Memory B cell (primary cell): ENCODE measurements at places on chromosomes 5 and 9.

GRCh38 chr9:76644171-76644570, 120.1 kb upstream of the PCA3 start:
- no peak for DNase-seq

DNA sequence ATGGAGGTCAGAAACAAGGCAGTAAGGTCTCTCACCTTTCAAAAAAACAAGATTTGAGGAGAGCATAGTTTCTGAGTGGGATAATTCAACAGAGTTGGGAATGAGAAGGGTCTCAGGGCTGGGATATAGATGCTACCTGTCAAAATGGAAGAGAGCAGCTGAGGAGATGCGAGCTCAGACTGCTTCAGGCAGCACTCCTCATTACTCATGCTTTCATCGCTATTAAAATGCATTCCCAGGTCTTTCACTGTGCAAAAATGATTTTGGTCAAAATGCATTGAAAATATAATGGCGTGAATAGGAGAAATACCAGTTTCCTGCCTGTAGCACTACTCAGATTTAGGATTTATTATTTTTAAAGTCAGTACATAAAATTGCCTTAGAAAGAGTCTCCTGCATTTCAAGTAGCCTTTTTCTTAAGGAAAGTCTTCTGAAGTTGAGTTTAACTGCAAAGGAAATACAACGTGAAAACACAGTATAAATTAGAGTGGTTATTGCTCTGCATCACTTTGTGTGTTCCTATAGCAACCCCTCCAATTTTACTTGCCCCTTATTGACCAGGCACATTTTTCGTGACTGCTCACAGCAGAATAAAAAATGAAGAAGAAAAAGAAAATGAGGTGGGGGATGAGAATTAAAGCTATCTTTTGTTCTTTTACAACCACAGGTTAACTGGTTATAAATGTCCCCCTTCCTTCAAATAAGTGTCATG, 724.8 kb upstream of the SEMA6A start:
- DNase-seq = no peak

DNA sequence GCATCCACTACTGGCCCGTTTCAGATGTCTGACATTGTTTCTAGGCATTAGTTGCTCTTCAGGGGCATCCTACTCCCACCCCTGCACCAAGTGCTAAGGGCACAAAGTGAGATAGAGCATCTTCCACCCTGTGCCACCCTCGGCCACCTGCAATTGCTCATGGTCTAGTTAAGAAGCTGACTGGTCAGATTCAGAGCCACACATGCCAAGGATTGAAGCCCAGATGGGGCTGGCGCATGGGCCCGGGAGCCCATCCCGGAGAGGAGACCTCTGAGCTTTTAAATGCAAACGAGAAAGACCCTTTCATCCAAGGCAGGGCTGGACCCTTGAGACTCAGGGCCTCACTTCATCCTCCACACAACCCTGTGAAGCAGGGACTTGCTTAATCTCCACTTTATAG, 28.5 kb downstream of the HRH2 start:
- no peak for DNase-seq

DNA sequence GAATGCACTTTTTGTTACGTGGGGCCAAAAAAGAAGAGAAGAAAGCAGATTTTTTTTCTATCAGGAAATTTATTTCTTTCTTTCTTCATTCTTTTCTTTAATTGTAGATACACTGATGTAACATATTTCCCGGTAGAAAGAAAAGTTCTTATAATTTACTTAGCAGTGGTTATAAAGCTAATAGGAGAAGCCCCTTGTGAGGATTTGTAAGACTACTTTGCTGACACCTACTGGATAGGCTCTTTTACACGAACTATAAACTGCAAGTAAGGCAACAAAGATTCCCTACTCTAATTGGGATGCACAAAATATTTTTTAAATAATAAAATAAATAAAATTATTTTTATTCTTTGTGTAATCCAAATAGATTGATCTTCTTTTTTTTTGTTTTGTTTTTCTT, 284.4 kb downstream of the DNAH5 start:
- DNase-seq = no peak

GRCh38 chr5:60010328-60010727, 116.8 kb upstream of the PDE4D start:
- DNase-seq = no peak

DNA sequence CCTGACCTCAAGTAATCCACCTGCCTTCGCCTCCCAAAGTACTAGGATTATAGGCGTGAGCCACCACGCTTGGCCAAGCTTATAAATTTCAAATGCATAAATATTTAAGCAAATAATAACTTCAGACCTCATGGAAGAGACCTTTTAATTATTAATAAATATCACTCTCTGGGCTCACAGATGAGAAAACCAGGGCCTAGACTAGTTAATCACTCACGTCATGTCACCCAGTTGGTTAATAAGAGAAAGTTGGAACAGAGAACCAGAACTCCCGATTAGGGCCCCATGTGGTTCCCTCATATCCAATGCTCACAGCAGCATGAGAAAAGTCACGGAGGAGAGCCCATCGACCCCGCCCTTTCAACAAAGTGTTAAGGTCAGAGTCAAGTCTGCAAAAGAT, 79.3 kb downstream of the EPB41L4A start:
- DNase-seq = no peak

GRCh38 chr5:149133795-149134777, 7.2 kb upstream of the ABLIM3 start:
- no peak for DNase-seq

- no peak for DNase-seq
Observed at GRCh38 chr9:591292-591691, 250.2 kb upstream of the DMRT1 start.

DNA sequence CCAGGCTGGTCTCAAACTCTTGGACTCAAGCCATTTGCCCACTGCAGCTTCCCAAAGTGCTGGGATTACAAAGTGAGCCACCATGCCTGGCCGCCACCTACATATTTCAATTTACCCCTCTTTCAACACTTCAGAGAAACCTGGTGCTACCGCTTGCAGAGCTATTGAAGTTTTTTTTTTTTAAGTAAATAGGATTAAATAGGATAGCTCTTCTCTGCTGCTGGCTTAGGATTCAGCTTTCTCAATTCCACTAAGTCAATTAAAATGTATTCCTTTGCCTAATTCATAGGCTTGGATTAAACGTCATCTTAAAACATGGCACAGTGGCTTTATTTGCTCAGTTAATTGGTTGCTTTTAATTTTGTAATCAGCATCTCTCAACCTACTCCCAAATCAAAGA, 41.0 kb downstream of the KIAA1191 start:
- DNase-seq = no peak

- peak; percentile 7 for DNase-seq
Observed at GRCh38 chr9:74609671-74610405, 112.7 kb downstream of the RORB start.

DNA sequence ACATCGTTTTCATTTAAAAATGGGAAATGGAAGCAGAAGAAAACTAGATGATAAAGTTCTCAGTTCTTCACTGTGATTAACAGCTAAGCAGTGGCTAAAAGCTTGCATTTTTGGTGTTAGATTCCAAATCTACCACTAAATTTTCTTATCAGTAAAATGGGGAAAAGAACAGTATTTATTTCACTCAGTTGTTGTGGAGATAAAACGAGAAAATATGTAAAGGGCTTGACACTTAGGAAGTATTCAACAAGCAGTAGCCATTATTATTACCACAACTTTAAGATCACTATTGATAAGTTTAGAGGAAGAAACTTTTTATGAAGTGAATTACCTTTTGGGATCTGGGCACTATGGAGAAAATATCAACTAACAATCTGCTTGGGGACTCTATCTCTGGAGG, 4.5 kb downstream of the STOM start:
- no peak for DNase-seq

- no peak for DNase-seq
Observed at GRCh38 chr9:24464319-24464951, 81.3 kb downstream of the IZUMO3 start.

DNA sequence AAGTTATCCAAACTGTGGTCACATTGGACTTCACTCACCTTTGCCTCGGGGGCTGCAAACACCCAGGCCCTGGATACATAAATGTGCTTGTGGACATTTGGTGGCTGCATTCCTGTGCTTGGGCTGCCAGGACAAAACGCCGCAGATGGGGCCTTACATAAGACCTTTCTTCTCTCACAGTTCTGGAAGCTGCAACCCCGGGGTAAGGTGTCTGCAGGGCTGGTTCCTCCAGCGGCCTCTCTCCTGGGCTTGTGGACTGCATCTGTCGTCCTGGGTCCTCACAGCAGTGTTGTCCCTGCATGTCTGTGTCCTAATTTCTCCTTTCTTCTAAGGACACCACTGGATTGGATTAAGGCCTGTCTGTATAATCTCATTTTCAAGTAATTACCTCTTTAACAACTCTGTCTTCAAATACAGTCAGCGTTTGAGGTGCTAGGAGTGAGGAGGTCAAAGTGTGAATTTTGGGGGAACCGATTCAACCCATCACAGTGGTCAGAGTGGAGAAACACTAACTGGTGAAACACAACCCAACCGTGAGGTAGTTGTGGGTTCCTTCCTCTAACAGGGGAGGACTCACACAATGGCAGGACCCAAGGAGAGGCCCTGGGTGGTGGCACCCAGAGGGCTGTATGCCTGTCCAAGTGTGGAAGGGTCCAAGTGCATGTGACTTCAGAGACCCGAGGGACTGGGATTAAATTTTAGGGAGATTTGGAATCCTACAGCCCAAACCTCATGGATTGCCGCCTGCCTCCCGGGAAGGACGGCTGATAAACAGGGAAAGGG, 415.6 kb downstream of the IRX2 start:
- DNase-seq = no peak

- DNase-seq = no peak
Observed at GRCh38 chr5:178194026-178194425, 6.9 kb upstream of the GMCL2 start.

DNA sequence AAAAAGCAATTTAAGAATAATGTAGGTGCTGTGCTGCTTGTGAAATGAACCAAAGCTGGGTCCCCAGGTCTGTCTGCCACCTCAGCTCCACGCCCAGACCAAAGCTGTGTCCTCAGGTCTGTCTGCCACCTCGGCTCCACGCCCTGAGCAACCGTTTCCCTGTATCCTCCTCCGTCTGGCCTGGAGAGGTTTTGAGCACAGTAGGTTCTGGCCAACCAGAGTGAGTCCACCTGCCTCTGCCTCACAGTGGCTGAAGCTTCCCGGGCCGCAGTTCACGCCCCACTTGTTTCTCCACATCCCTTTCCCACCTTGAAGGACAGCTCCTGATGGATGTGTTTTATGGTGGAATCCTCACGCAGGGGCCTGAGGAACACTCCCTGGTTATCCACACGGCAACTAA, 120.5 kb downstream of the ADAMTS2 start:
- DNase-seq = no peak

DNA sequence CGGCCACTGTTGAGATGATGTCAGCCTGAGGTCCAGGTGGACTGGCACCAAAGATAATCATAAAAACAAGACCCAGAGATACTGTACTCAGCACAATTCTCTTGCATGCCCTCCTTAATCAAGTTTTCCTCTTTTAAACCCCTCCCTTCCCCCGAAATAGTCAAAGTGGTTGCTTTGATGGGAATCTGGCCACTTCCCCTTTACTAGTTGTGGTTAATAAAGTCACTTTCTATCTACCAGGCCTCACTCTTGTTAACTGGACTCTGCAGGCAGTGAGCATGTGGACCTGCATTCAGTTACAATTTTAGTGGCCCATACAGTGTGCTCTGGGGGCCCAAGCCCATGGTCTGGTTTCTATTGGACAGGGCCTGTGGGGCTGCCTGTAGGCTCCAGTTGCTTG, 17.5 kb downstream of the FBP2 start:
- DNase-seq = no peak

DNA sequence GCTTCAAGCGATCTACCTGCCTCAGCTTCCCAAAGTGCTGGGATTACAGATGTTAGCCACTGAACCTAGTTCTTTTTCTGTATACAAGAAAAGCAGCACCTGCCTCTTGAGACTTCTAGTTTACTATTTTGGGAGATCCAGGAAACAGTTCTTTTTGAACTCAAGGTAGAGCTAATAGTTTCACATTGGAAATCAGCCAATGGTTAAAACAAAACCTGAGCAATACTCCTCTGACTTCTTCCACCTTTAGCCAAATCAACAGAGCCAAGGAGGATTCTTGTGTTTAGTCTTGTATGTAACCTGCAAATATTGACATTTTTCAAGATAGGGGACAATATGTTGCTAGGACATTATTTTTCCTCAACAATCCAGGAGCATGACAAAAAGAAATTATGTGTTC, 349.4 kb downstream of the SH3GL2 start:
- DNase-seq = no peak

DNA sequence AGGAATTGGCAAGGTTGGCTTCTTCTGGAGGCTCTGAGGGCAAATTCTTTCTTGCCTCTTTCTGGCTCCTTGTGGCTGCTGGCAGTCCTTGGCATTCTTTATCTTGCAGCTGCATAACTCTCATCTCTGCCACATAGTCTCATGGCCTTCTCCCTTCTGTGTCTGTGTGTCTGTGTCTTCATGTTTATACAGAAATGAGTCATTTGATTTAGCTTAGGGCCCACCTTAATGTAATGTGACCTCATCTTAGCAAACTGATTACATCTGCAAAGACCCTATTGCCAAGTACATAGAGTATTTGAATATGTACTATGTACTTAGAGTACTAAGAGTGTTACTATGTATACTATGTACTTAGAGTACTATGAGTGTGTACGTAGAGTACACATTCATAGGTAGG, 122.5 kb downstream of the RFK start:
- no peak for DNase-seq

DNA sequence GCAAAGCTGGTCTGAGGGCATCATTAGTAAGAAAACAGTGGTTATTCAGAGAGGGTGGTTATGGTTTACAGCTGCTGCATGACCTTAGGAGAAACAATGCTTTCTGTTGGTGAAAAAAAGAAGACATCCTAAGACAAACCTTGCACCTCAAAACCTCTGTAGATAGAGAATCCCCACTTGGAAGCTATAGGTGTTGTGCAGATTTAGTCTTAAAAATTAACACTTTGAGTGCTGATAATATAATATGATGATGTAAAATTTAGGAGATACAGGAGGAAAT, 1.4 kb upstream of the PTTG1 start:
- no peak for DNase-seq

- peak; percentile 61 for DNase-seq
Observed at GRCh38 chr5:77630114-77630680, 8.3 kb downstream of the OTP start.

DNA sequence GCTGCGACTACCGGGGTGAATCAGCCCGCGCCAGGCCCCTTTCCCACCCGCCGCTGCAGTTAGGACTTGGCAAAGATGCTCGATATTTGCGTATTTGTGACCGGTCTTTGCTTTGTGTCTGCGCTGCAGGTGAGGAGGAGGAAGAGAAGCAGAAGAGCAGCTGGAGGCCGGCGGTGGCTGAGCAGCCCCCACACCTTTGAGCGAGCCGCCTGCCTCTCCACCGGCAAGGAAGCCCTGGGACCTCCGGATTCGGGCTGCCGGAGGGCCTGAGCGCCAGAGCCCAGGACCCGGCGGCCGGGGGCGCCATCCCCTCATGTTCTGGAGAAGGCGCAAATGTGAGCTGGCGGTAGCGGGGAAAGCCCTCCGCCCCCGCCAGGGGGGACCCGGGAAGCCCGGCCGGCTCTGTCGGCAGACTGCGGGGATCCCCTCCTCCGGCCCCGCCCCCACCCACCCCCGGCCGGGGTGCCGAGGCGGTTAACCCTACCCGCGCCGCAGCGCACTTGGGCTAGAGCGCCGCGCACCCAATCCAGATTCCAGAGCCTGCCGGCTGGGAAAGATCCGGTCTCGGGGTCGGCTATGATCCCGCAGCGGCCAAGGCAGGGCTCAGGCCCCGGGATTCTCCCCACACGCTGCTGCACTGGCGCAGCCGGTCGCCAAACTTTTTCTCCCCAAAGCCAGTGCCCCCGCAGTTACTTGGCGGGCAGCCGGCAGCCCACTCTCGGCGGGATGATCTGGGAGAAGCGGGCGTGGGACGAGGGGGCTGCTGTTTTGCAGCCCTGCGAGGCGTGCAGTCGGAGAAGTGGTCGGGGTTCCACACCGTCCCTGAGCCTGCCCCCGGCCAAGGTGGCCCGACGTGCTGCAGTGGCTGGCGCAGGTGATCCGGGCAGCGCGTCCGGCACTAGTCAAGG, 800 bp upstream of the KCNN2 start:
- DNase-seq = no peak
